ENCODE measurements at places on chromosomes 7 and 10.

- DNase-seq, result no peak
Measured at GRCh38 chr7:136064627-136065237, 87.6 kb upstream of the MTPN start.

DNA sequence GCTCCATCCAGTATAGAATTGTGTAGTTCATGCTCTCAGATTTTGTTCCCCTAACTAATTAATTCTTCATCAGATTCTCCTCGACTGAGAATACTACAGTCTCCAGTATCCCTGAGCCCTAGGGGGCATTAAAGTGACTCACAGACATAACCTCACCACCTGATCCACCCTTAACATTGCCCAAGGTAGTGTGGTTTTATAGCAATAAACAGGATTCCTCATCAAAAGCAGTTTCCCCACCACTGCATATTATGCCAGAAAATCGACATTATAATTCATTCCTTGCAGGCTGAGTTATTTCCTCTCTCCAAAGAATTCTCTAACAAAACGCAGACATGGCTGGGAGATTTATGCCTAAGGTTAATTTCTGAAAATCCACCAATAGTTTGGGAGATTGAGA lies 1402.5 kb upstream of the CELF2 start:
- DNase-seq, result no peak

- DNase-seq, result no peak
Measured at GRCh38 chr10:50846753-50847152, 38.7 kb downstream of the A1CF start.

- no peak for DNase-seq
Measured at GRCh38 chr10:61613665-61614064, 49.1 kb upstream of the CABCOCO1 start.

GRCh38 chr10:126001576-126001975 lies 105.2 kb downstream of the FANK1 start:
- DNase-seq, result no peak

DNA sequence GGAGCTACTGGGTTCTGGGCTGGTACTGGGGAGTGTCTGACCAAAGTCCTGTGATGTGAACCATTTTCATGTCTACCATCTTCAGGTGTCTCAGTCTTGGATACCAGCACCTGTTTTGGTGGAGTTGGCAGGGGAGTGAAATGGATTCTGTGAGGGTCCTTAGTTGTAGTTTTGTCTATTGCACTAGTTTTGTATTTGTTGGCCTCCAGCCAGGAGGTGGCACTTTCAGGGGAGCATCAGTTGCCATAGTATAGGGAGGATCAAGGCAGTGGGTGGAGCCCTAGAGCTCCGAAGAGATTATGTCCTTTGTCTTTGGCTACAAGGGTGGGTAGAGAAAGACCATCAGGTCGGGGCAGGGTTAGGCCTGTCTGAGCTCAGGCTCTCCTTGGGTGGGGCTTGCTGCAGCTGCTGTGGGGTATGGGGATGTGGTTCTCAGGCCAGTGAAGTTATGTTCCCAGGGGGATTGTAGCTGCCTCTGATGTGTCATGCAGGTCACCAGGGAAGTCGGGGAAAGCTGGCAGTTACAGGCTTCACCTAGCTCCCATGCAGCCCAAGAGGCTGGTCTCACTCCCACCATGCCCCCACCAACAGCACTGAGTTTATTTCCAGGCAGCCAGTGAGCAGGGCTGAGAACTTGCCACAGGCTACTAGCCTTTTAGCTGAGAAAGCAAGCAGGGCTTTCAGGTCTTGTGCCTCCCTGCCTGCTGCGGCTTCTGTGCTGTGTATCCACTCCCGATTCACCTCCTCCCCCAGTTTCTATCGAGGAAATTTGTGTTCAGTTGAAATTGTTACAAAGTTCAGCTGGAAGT lies 153.1 kb downstream of the ZNF365 start:
- no peak for DNase-seq

DNA sequence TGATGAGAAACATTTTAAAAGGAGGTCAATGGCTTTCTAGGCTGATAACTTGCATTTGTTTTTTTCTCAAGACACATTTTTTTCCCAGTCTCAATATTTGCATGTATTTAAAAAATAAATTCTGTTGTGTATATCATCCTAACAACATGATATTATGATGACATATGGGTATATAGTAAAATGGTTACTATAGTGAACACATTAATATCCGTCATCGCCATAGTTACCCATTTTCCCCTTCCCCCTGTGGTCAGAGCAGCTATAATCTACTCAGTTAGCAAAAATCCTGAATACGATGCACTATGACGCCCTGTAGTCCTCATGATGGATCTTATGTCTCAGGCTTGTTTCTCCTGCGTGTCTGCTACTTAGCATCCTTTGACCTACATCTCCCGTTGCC lies 60.9 kb upstream of the ZPBP start:
- DNase-seq, result no peak

- DNase-seq, result no peak
Measured at GRCh38 chr10:132037676-132037975, 28.1 kb upstream of the JAKMIP3 start.

DNA sequence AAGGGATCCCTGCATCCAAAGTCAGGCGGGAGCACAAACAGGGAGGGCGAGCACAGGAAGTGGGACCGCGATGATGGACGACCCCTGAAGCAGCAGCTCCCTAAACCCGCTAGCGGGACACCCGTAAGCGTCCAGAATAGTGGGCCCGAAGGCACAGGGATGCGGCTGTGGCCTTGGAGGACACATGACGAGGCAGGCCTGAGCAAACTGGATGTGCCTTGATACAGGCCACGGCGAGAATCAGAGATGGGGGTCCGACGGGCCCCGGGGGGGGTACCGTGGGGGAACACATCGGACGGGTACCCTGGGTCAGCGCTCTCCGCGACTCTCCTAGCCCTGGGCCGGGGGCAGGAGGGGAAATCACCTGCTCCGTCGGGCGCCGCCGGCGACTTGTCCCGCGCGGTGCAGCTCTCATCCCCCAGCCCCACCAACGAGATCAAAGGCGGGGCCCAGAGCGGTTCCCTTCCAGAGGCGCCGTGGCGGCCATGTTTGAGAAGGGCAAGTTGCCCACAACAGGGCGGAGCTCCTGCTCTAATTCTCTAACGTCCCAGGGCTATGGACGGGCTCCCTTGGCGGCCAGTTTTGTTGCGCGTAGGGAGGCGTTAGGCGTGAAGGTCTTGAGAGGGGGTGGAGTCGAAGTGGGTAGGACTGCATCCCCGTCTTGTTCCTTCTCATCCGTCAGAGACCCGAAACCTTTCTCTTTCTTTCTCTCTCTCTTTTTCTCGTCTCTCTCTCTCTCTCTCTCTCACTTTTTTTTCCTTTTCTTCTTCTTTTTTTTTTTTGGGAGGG lies at the start of gene CUEDC2:
TSS of gene CUEDC2 (minus strand) at position 413 of the 789 bp plus-strand sequence. CDS start 7,386 bp downstream, outside the sequence.
- DNase-seq, result peak; percentile 88

DNA sequence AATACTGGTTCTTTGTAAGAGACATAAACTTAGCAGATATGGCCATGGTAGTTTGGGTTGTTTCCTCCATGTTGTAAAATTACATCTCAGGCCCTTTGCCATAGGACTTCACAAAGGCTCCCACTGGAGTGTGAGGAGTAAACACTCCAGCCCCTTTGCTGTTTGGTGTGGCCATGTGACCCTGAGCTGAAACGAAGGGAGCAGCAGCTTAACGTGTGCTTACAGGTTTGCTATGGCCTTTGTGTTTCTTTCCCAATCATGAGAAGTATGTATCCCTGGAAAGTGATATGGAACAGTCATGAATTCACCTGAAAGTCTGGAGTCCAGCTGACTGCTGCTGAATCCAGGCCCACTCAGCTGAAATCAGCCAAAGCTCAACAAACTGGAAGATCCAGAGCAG lies 23.8 kb upstream of the SFTPA1 start:
- no peak for DNase-seq

DNA sequence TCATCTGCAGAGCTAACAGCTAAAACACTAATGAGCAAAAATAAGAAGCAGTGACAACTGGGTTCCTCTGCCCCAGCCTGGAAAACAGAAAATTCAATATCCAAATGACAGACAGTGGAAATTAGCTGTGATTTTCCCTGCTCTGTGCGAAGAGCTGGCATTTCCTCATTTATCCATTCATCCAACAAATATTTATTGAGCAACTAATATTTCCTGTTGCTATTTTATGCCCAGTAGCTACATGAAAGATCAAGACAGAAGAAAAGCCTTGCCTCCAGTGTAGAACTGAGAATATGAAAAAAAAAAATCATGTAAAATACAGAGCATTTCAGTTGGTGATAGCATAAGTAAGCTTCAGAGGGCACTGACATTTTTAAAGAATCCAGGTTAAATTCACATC lies 140.9 kb downstream of the ABCA13 start:
- no peak for DNase-seq

DNA sequence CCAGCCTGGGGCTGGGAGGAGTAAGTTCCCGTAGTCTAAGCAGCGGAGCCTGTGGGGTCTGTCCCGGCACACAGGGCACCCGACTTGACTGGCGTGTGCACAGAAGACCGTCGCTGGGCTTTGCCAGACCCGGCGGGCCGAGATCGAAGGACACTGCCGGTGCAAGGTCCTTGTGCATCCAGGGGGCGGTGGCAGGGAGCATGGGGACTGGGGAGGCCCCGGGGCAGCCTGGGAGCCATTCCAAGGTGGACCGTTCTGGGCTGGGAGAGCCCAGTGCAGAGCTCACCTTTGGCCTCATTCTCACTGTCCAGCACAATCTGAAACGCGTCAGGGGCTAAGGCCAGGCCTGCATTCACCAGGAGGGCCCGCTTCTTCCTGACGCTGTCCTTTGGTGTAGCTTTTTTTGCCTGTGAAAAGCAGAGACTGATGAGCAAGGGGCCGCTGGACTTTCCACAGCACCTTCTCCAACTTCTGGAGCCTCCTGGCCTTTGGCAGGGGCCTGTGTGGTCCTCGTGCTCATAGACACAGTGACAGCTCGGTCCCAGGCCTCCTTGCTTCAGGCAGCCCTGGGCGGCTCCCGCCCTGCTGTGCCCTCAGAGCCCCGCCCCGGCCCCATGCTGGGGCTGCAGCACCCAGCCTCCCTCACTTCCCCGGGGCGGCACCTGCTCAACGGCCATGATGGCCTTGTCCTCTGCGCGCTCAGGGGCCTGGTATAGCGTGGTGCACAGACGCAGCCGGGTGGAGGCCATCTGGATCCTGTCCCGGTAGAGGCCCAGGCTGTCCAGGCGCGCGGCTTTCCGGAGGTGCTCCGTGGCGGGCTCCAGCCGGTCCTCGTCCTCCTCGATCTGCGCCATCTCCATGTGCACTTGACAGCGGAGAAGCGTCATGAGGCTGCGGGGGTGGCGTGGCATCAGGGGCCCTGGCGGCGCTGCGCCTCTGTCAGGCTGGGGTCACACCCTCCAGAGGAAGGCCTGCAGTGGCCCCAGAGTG lies 20.3 kb downstream of the CFAP46 start:
- DNase-seq, result no peak

GRCh38 chr7:151484971-151485707 lies 34.6 kb downstream of the RHEB start:
- DNase-seq, result no peak

DNA sequence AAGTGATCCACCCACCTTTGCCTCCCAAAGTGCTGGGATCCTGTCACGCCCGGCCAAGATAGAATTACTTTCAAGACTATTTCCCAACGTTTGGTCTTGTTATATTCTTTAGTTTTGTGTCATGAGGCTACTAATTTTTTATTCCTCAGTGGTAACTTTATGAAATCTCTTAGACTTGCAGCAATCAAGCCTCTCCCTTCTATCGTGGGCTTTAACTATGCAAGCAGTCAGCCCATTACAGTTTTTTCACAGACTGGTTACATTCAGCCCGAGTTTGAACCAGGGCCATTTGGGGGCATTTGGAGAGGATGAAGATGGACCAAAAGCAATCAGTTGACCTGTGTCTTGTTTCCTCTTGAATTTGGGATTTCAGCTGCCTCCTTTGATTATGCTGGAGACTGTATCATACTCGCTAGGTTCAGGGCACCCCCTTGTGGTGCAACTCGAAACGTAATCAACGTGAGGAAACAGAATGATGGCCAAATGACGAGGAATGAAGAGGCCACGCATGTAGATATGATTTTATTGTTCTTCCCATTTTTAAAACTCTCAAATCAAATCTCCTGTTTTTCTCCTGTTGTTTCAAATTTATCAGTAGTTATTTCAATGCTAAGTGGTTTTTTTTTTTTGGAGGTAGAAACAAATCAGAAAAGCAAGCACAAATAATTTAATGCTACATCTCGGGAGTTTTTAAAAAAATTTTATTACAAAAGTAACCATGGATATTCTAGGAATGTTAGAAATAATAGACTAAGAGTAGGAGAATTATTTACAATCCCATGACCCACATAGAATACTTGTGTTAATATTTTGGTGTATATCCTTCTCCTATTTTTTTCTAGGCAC lies 151.6 kb downstream of the KIAA1217 start:
- no peak for DNase-seq

- no peak for DNase-seq
Measured at GRCh38 chr10:59865101-59865500, 41.3 kb downstream of the CCDC6 start.

DNA sequence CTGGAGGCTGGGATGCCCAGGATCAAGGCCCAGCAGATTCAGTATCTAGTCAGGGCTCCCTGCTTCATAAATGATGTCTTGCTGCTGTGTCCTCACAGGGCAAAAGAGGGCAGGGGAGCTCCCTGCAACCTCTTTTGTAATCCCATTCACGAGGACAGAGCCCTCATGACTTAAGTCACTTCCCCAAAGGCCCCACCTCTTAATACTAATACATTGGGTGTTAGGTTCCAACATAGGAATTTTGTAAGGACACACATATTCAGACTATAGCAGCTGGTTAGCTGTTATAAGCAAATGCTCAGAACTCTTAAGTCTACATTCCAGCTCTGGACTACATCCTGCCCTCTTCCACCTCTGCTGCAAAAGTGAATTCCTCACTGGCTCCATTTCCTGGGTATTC lies 63.0 kb downstream of the VOPP1 start:
- no peak for DNase-seq

DNA sequence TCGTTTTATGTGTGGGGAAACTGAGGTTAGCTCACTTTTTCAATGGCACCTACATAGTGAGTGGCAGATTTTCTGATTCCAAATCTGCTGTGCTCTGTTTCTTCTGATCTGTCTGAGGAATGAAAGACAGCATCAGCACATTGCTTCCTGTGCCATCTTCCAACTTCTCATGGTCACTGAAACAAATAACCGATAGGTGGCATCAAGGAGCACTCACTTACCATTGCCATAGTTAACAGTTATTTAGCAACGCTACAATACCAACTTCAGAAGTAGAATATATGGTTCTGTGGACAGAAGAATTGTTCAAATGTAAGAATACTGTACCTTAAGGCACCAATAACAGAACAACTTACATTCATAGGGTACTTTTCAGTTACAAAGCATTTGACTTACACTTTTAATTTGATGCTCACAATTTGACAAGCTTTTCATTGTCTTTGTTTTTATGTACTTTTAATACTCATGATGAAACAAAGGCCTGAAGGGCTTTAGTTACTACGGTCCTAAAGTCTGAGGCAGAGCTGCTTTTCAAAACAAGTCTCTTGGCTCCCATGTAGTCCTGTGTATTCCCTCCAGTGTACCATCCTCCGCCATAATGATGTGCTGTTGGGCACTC lies 228.9 kb upstream of the TCF7L2 start:
- no peak for DNase-seq

Measured in activated naive CD8-positive, alpha-beta T cell treated with anti-CD3 and anti-CD28 coated beads, Interleukin-2, amount 50 U/mL, for 16 hours (primary cell).